NCI-H226 (cell line): ENCODE measurements at places on chromosomes 5 and 9.
A peak's percentile ranks its signal among the peaks of the same experiment; 100 is the strongest.

DNA sequence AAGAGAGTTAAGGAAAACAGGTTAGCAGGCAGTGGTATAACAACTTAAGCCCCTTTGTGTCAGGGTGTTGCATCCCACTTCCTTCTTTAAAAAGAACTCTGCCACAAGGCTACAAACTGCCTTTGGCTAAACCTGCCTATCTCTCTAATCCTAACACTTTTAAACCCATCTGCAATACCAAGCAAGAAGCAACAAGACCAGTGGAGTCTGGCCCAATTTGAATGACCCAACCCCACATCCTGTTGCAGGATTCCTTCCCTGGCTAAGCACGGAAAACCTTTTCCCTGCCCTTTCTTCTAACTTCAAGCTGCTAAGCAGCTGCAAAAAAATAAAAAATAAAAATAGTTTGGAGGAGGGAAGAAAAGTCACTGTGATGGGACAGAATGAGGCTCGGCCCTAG lies 27.1 kb downstream of the ABCA1 start:
- DNase-seq, result no peak

- DNase-seq, result peak; percentile 88
Measured at GRCh38 chr9:115668521-115668920, 485.1 kb upstream of the PAPPA start.

DNA sequence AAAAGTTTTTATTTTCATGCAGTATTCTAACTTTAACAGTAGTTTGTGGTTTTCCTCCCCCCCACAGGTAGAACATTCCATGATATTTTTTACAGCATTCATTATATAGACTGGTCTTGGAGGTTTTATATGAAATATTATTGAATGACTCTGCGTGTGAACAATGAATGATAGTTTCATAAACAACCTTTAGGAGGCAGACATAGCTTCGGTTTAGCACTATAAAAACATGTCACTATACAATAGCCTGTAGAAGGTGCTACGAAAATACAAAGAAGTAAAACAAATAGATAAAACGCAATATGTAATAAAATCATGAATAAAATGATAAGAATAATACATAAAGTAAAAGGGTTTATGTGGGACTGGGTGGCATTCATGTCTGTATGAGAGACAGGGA lies 8.5 kb downstream of the KLF4 start:
- DNase-seq, result no peak

- peak; percentile 26 for DNase-seq
Measured at GRCh38 chr5:98292496-98292895, 481.0 kb upstream of the RGMB start.

- DNase-seq, result no peak
Measured at GRCh38 chr5:179435731-179436315, 90.6 kb upstream of the ADAMTS2 start.

- DNase-seq, result no peak
Measured at GRCh38 chr9:89077519-89077918, 86.3 kb downstream of the S1PR3 start.

DNA sequence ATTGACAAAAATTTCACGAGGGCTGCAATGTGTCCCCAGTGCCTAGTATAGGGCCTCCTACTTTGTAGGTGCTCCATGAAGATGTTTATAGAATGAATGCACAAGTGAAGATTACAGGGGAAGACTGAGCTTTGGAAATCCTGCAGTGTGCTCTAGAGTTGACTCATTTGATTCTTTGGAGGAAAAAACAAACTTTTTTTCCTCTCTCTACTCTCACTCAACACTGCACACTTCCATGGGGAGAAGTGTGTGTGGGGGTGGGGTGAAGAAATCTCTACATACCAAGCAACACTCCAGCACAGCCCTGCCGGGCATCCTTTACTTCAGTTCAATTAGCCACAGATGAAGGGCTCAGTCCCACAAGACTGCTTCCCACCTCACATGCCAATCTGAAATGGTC lies 49.4 kb upstream of the KLF9 start:
- DNase-seq, result no peak

- DNase-seq, result no peak
Measured at GRCh38 chr5:154829181-154829588, 21.2 kb downstream of the FAXDC2 start.

GRCh38 chr9:96599298-96599697 lies 20.3 kb downstream of the CDC14B start:
- DNase-seq, result no peak

- DNase-seq, result no peak
Measured at GRCh38 chr5:68770551-68770950, 323.3 kb upstream of the SLC30A5 start.

DNA sequence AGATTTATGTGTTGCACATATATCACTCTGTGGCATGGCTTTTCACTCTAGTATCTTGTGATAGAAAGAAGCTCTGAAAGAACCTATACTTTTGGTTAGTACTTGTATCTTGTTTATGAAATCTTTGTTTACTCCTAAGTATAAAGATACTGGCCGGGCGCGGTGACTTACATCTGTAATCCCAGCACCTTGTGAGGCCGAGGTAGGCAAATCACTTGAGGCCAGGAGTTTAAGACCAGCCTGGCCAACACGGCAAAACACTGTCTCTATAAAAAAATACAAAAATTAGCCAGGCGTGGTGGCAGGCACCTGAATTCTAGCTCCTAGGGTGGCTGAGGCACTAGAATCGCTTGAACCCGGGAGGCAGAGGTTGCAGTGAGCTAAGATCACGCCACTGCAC lies 128.7 kb downstream of the FBXO38 start:
- no peak for DNase-seq

- DNase-seq, result peak; percentile 27
Measured at GRCh38 chr5:72101828-72102227, 5.4 kb upstream of the MAP1B start.

DNA sequence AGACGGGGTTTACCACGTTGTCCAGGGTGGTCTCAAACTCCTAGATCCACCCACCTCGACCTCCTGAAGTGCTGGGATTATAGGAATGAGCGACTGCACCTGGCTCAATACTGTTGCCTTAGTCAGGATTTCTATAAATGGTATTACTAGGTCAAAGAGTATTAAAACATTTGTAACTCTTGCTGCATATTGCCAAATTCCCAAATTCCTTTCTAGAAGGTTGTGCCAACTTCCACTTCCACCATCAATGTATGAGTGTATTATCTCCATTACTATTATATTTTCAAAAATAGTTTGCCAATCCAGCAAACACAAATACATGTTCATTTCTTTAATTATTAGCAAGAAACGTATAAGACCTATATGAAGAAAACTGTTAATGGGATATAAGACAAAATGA lies 10.6 kb downstream of the PTGR1 start:
- DNase-seq, result no peak

DNA sequence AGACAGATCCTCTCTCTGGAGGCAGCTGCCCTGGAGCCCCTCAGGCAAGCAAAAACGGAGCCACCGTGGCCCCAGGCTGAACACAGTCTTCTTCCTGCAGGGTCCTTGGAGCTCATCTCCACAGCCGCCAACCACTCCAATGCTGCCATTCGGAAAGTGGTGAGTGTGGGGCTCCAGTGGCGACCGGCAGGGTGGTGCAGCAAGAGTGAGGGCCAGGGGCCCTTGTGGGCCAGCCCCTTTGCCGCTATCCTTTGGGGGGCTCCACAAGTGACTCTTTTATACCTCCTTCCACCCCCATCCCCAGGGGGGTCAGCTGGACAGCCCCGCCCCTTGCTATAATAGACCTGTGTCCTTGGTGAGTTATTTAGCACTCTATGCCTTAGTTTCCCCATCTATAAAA lies 47.4 kb upstream of the SUSD3 start:
- no peak for DNase-seq

DNA sequence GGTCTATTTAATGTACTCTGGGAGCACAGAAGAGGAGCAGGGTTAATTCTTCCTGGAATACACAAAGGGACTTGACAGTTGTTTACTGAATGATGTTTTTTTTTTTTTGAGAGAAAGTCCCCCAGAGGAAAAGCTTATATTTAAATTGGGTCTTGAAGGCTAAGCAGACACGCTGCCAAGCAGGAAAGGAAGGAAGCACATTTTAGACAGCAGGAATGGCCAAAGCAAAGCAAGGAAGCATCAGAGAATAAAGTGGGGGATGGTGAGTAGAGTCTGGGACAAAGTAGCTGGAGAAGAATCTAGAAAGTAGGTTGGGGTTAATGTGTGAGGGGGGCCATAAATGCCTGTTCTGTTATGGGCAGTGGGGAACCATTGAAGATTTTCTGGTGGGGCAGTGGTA lies 21.5 kb downstream of the ZNF346 start:
- DNase-seq, result no peak

GRCh38 chr9:72290311-72290710 lies 74.7 kb downstream of the ZFAND5 start:
- no peak for DNase-seq

GRCh38 chr9:93083592-93084470 lies 12.2 kb upstream of the CARD19 start:
- DNase-seq, result no peak

- DNase-seq, result no peak
Measured at GRCh38 chr5:32618962-32619361, 33.6 kb downstream of the SUB1 start.

GRCh38 chr5:26763215-26763614 lies 275.2 kb downstream of the CDH9 start:
- no peak for DNase-seq

DNA sequence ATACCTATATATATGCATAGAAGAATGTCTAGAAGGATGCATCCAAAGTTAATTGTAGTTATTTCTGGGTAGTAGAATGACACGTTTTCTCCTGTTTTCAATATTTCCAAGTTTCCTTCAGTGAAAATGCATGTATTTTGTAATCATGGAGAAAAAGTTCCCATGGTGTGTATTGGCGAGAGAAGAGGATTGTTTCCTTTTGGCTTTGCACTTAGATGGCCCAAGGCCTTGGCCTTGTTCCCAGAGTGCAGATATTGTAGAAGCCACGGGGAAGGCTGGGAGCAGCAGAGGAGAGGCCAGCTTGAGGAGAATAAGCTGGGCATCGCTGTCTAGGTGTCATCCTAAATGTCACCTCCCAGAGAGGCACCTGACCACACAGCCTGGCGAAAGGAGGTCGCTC lies 44.0 kb downstream of the IRF1 start:
- DNase-seq, result peak; percentile 78

DNA sequence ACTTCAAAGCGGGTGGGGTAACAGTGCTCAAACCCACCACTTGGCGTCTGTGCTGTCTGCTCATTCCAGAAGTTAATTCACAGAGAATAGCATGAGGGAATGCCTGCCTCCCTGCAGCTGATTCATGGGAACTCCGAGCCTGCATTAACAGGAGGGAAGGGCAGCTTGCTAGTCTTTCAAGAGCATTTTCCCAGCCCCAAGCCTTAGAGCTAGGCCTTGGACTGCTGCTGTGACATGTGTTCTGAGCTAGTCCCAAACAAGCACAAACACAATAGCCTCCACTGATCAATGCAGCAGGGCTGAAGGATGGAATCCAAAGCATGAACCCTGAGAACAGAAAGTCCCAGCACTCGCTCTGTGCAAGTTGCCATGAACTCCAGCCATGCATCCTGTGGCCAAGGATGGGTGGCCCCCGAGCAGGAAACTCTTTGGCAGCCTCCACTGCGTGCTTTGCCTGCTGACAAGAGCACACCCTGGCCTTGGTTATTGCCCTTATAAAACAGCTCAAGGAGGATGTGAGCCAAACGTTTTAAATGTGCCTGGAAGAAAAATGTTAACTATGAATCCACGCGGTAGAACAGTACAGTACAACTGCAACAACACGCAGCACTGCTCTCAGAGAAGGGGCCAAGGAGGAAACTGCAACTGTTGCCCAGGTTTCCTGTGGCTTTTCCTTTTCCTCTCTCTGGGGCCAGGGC lies 653.1 kb upstream of the KLF4 start:
- DNase-seq, result no peak

GRCh38 chr5:96176022-96176421 lies 214.4 kb upstream of the ELL2 start:
- DNase-seq, result no peak

- DNase-seq, result no peak
Measured at GRCh38 chr5:23112237-23112636, 259.1 kb upstream of the CDH12 start.

DNA sequence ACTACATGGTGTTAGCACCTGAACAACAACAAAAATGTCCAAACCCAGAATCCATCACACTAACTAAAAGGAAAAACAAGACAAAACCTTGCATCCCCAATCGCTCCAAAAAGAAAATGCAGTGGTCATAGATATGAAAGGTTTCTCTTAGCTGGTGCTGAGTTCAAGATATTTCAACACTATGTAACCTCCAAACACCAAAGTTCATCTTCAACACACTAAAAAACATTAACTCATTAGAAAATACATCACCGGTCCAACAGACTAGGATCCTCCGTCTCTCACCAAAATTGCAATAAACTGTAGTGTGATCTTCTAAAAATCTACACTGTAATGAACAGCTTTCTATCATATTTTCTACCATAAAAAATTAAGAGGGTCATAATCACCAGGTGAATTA lies 60.8 kb downstream of the ECPAS start:
- no peak for DNase-seq

DNA sequence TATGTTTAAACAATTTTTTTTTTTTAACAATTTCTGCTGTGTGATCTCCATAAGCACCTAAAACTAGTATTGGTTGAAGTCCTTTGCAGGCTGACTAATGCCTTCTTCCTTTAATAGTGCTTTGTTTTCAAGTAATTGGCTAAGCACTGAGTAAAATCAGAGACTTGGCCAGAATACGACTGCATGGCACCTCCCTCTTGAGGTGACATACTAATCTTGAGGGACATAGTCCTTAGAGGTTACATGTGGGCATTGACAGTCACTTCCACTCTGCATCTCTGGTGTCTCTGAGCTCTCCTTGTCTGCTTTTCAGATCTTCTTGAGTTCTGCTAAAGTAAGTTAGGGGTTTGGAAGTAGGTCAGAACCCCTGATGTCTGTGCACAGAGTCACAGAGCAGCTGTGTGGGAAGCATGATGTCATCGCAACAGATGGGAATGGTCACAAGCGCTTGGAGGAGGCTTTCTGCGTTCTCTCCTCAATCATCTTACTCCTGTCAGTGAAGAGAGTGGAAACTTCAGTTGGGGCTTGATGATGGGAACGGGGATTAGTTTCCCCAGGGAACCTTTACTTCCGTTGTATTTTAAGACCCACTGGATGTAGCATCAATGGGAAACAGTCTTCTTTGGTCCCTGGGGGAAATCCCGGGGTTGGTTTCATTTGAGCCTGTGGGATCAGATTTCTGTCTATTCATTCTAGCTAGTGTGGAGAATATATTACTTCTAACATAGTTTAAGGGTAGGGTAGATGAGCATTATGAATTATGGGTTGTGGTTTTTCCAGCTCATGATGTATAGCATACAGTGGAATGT lies 136.9 kb downstream of the ARHGAP26 start:
- no peak for DNase-seq

DNA sequence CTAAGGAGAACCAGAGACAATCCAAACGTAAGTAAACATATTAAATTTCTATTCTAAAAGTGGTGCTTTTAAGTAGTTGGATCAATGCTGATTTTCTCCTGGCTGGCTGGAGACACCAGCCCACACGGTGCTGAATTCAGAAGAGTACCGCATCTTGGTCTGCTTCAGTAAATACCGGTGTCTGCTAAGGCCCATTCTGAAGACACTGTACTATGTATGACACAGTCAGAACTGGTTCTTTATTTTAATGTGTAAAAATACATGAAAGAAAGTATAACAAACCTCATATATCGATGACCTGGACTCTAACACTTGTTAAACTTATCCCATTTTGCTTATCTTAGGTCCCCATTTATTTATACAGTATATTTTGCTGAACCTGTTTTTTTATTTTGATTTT lies 32.8 kb downstream of the RAPGEF1 start:
- no peak for DNase-seq

- peak; percentile 62 for DNase-seq
Measured at GRCh38 chr9:2962471-2963172, 118.7 kb upstream of the PUM3 start.
